Mesothelial cell of epicardium (in vitro differentiated cells): ENCODE measurements at places on chromosomes 1 and 21.

GRCh38 chr1:2559509-2560298, 3.5 kb downstream of the TNFRSF14 start:
- DNase-seq = no peak

- no peak for DNase-seq
Measured at GRCh38 chr1:81650776-81651175, 150.0 kb upstream of the ADGRL2 start.

- DNase-seq = no peak
Measured at GRCh38 chr1:40341491-40342380, 24.6 kb upstream of the COL9A2 start.

DNA sequence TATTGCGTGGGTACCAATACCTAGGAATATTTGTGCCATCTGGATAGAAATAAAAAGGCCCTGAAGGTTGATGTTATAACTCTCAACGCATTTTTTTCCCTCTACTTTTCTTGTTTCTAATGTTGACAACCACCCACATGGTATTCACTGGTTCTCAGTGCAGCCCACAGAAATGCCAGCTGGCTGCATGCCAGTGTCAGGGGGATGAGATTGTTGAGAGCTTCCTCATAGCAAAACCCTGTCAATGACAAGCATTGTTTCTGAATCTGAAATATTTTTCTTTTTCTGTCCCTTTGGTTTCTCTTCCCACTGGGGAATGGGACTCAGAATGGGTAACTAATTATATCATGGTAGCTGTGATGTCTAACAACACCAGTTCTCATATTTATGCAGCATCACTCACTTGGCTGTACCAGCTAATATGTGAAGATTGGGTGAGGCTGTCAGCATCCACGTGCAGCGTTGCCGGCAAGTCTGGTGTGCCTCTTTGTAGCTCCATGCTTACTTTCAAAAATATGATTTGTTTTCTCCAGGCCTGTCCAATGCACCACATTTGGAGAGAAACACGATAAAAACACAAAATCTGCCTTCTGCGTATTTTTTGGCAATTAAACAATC, 284.6 kb downstream of the PTBP2 start:
- no peak for DNase-seq

DNA sequence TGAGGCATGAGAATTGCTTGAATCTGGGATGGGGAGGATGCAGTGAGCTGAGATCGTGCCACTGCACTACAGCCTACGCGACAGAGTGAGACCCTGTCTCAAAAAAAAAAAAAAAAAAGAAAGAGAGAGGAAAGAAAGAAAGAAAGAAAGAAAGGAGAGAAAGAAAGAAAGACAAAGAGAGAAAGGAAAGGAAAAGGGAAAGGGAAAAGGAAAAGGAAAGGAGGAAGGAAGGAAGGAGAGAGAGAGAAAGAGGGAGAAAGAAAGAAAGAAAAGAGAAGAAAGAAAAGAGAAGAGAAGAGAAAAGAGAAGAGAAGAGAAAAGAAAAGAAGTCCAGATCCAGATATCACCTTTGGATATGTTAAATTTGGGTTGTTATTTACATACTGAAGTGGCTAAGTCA, 106.0 kb downstream of the DPYD start:
- DNase-seq = no peak
